ENCODE measurements at places on chromosomes 12 and 14.

GRCh38 chr12:26768611-26769603, 64.1 kb downstream of the ITPR2 start:
- DNase-seq = no peak

GRCh38 chr14:22555384-22556011, 33.5 kb downstream of the DAD1 start:
- DNase-seq = peak; percentile 66

- DNase-seq = no peak
Observed at GRCh38 chr14:98937021-98937420, 335.0 kb downstream of the BCL11B start.

- no peak for DNase-seq
Observed at GRCh38 chr12:80129895-80130530, 30.7 kb downstream of the OTOGL start.

DNA sequence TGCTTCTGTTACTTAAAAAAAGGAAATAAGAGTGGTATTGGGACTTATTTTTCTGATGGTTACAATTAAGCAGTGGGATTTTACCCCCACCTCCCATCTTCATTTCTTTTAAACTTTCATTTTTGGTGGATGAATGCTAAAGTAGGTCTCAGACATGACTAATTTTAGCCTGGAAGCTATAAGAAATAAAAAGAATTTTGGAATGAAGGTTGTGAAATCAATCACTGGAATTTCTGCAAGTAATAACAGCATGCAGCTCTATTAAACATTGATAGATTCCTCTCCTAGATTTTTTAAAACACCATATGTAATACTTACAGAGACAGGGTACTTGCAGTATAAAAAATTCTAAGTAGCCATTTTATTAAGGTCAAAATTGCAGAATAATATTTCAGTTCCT, 164.2 kb upstream of the CLEC14A start:
- DNase-seq = no peak

DNA sequence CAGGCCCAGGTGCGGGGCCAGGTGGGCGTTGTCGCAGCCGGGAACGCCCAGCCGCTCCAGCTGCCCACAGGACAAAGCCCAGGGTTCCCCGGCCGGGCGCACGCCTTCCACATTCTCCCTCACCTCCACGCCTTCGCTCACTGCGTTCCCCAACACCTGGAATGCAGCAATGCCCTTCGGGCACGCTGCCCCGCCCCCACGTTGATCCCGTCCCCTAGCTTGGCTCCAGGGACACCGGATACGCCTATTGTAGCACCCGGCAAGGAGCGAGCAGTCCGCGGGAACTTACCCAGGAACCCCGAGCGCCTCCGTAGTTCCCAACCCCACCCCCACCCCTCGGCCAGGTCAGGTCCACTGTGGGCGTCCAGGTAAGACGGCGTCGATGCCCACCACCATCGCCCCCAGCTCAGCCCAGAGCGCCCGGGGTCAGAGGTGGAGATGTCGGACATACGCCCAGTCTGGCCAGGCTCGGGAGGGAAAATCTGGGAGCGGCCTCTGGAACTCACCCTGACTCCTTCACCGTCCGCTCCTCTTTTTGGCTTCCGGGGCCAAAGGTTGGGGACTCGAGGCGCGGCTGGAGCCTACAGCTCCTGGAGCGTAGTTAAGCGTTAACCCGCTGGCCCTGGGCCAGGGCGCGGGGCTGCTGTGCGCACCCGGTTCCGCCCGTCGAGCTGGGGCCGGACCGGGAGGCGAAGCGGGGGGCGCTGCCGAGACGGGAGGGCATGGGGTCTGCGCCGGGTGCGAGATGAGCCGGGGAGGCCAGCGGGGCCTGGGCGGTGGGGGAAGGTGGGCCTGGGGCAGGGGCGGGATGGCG, 594 bp upstream of the CEP170B start:
- no peak for DNase-seq

DNA sequence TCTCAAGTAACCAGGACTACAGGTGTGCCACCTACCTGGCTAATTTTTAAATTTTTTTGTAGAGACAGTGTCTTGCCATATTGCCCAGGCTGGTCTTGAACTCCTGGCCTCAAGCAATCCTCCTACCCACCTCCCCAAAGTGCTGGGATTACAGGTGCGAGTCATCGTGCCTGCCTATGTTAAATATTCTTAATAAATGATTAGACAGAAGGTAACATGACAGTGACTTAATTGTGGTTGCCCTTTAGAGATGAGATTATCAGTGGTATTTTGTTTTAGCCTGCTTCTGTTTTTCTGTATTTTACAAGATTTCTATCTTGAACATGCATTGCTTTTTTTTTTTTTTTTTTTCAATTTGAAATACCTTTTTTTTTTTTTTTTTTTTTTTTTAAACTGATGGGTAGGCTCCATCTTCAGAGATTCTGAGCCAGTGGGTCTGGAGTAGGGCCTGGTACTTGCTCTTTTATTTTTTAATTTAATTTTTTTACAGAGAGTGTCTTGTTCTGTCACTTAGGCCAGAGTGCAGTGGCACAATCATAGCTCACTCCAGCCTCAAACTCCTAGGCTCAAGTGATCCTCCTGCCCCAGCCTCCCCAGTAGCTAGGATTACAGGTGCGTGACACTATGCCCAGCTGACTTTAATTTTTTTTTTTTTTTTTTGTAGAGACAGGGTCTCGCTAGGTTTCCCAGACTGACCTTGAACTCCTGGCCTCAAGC, 88.4 kb downstream of the BORCS5 start:
- no peak for DNase-seq

- DNase-seq = peak; percentile 33
Observed at GRCh38 chr12:4027412-4027811, 154.2 kb upstream of the PARP11 start.

DNA sequence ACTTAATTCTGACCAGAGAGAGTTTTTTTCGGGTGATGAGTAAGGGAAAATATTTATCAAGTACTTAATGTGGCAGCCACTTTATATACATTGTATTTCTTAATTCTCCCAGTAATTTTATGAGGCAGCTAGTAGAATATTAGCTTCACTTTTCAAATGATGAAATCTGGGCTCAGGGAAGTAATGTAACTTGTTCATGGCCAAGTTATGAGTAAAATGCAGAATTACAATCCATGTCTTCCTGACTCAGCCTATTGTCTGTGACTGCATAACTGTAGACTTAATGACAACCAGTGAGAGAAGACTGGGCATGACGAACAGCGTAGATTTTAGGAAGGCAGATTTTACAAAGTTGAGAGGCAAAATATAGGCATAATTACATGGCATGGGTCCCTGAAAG, 106.7 kb upstream of the MIS18BP1 start:
- no peak for DNase-seq

DNA sequence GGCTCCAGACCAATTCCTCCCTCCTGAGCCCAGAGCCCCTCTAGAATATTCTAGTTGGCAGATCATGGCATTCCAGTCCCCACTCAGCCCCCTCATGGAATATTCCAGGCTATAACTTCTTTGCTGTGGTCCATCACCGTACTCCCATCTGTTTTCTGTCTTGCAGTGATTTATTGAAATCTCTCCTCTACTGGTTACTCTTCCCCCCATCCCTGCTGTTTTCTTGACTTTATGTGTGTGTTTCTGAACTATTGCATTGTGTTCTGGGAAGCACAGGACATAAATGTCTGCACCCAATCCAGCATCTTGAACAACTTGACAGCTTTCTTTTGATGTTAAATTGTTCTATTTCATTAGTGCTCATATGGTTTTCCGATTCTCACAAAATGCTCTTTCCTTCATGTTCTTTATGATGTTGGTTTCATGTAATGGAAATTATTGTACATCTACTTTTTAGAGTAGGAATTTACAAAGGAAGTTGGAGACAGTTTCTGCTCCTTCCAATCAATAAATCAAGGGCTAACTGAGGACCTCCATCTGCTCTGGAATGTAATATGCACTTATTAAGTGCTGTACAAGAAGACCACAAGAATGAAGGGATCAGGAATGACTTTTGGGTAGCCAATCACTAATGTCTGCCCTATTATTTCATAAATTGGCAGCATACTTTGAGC, 26.3 kb downstream of the PDE6H start:
- DNase-seq = no peak

- no peak for DNase-seq
Observed at GRCh38 chr14:94088516-94088915, 7.4 kb downstream of the IFI27L1 start.

DNA sequence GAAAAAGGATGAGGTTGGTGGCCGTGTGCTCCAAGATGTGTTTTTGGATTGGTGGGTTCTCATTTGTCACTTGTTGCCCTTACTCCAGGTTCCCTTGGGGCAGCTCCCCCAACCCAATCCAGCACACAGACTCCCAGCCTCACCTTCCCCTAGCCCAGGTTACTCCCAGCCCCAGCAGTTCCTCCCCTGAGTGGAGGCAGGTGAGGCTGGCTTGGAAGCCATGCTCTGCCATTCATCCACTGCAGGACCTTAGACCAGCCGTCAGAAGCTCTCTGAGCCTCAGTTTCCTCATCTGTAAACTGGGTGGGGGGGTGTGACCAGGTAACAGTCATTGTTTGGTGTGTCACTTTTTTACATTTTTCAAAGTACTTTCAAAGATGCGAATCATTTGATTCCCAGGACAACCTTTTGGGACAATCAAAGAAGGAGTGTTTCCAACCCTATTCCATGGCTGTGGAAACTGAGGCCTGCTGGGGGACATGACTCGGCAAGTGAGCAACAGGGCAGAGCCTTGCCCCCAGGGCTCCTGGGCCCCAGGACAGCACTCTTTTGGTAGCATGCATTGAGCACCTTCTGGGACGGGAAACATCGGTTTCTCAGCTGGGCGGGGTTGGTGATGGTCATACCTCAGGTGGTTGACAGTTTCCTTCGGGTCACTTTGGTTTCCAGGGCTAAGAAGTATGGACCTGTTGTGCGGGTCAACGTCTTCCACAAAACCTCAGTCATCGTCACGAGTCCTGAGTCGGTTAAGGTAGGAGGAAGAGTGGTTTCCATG, 7.2 kb downstream of the CYP46A1 start:
- DNase-seq = no peak

DNA sequence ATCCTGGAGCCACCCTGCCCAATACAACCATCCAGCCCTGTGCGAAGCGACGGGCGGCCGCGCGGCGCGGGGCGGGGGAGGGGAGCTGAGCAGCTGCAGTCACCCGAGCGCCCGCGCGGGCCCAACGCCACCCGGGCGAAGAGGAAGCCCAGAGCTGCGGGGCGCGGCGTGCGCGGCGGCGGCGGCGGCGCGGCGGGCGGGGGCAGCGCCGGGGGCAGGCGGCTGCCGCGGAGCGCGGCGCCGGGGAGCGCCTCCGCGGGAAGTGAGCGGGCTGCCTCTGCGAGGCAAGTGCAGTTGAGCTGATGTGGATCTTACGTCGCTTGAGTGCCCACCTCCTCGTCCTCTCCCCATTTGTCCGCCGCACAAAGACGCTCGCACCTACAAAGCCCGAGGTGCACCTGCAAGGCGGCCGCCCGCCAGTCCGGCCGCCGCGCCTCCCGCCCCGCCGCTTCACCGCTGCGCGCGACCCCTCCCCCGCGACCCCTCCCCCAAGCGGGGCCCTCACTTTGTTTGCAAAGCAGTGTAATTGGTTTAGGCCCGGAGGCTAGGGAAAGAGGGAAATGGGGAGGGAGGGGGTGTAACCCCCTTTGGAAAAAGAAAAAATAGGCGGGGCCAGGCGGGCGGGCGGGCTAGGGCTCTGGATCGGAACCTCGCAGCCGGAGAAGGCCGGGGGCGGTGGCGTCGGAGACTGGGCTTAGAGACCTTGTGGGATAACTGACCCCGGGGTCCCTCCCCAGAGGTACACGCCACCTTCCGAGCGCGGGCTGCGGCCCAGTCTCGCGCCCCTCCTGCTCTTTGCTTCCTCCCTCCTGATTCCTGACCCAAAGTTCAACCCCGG, at the start of the genes FOXA1 and TTC6:
Gene FOXA1, minus strand, starts transcription at position 279 of the 838 bp plus-strand sequence. Its CDS starts 277 bp downstream, at position 2.
Gene TTC6, plus strand, starts transcription at position 659 of the 838 bp plus-strand sequence. CDS start 26,436 bp downstream, outside the sequence.
- DNase-seq = no peak

DNA sequence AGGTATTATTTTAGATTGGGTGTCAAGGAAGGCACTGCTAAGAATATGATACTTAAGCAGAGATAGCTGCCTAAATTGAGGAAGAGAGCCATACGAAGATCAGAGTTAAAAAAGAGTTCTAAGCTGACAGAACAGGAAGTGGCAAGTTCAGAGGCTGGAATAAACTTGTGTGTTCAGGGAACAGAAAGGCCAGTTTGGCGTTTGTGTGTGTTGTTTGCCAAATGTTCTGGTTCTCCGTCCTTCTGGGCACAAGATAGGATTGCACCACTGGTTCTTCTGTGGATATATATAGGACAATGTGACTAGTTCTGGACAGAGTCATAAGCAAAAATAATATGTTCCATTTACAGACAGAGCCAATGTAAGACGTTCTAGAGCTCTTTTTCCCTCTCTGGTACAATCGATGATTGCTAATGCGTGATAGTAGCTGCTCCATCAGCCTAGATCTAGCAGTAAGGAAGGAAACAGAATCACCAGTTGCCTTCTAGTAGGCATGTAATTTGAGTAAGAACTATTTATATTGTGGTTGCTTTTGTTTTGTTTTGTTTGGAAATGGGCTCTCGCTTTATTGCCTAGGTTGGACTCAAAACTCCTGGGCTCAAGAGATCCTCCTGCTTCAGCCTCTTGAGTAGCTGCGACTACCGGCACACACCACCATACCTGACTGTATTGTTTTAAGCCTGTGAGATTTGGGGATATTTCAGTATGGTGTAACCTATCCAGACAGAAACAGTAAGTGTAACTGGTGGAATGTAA, 7.4 kb downstream of the BBS10 start:
- DNase-seq = no peak

DNA sequence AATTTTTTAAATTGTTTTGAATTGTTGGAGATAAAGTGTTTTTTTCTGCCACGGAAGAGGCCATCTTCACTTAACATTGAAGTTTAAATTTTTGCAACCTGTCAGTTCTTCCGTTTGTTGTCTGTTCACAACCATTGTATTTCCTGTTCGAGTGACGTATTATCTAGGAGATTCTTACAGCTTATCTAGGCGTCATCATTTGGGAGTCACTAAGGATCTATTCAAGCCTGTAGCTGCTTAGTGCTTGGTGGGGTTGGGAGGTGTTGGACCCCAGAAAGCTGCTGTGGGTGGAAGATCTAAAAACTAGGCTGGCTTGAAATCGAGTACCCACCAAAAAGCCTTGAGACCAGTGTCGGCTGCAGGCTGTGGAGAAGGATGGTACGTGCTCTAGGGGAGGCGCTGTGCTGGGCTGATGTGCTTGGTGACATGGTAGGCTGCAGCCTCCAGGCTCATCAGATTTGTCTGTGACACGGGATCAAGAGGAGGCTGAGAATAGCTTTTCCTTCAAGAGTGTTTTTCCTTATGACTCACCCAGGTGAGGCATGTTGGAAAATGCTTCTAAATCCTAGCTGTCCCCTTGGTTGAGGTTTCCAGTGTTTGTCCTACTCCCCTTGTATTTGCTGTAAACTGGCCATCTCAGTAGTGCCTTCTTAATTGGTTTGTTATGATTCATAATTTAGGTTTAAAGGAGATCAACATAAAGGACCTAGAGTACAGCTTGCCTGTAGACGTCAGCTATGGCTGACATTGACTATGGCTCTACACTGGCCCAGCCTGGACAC, 57.8 kb downstream of the ATG14 start:
- peak; percentile 20 for DNase-seq

Data from effector CD4-positive, alpha-beta T cell (primary cell).